ENCODE measurements at places on chromosomes 11 and 22.

DNA sequence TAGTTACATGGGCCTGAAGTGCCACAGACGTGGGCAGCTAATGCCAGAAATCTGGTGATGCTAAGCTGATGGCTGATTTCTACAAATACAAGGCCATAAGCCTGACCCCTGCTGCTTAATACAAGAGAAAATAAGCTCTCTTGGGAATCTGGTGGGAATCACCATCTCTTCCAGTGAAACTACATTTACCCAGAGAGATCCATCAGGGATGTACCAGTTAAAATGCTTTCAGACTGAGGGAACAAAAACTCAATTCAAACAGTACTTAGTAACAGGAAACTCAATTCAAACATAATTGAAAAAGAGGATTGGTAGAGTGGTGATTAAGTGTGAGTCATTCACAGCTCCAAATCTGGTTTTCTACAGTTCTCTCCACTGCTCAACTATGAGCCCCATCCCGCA lies 1.7 kb upstream of the CAVIN3 start:
- DNase-seq: no peak

- no peak for DNase-seq
Measured at GRCh38 chr11:59756845-59757244, 1.7 kb downstream of the STX3 start.

GRCh38 chr11:36460220-36460619 lies 49.9 kb downstream of the TRAF6 start:
- no peak for DNase-seq

- DNase-seq: no peak
Measured at GRCh38 chr11:132186699-132187098, 816.3 kb downstream of the NTM start.

- DNase-seq: no peak
Measured at GRCh38 chr11:86101941-86102407, 33.1 kb upstream of the PICALM start.

GRCh38 chr11:112453601-112454577 lies 193.2 kb upstream of the PLET1 start:
- peak; percentile 58 for DNase-seq

- no peak for DNase-seq
Measured at GRCh38 chr11:126072141-126072741, 9.6 kb upstream of the CDON start.

DNA sequence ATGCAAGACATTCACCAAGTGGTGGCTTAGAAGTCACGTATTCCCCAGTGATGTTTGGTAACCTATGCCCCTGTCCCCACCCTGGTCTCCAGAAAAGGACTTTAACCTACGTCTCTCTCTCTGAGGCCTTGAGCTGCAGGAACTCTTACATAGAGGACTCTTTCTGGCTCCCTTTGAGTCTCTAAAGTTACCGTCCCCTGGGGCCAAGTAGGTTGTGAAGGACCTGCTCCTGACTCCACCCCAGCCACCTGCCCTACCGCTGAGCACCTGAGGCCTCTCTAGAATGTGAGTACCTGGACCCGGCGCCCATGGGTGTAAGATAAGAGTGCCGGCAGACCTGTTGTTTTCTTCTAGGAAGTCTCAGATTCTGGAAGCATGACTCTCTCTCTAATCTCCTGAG lies 95.4 kb downstream of the TIMP3 start:
- DNase-seq: no peak

DNA sequence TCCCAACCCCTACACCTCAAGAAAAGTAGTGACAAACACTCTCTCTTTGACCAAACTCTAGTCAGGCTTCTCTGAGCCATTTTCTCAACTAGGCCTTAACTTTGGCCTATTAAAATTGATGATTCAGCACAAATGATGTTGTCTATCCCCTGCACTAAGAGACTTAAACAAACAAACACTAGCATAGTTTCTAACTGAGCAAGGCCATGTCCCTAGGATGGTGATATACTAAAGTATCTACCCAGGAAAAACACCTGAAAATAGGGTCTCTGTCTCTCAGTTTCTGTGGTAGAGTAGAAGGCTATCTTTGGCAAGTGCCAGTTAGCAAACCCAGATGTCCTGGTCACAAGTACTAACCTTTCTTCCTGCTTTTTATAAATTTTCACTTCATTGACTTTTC lies 219.7 kb upstream of the ANO3 start:
- no peak for DNase-seq

DNA sequence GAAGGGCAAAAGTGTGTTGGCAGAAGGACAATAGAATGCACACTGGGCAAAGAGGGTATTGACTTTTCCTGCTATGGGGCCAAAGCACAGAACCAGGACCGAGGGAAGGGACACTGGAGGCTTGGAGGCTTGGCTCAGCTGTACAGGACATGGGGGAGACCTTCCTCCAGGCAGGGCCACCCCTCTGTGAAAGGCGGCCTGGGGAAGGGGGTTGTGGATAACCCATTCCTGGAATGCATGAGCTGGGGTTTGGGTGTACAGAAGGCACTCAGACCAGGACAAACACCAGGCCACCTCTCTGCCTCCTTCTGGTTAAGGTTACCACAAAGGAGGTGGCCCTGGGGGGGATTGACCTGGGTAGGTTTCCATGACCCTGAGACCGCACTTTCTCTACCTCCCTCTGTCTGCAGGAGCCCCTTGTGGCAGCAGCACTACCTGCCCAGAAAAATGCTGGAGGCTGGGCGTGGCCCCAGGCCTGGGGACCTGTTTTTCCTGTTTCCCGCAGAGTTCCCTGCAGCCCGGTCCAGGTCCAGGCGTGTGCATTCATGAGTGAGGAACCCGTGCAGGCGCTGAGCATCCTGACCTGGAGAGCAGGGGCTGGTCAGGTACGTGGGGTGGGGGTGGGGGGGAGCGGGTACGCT lies 9.6 kb downstream of the P2RY2 start:
- peak; percentile 48 for DNase-seq

- DNase-seq: no peak
Measured at GRCh38 chr11:1480191-1480554, 6.4 kb downstream of the MOB2 start.

DNA sequence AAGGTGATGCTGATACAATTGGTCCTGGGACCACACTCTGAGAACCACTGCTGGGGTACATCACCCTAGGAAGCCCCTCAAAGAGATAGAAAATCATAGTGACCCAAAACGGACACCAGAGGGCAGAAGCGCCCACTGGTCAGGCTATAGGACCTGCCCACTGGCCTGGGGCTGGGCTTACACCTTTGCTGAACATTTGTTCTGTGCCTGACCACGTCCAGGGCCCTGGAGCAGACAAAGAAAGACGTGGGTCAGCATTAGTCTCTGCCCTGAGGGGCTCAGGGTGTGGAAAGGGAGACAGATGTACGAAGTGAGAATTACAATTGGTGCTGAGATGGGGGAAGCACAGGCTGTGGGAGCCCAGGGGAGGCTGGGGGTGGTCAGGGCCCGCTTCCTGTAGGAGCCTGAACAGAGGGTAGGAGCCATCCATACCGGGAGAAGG lies 14.4 kb upstream of the SERPINH1 start:
- DNase-seq: peak; percentile 65

- no peak for DNase-seq
Measured at GRCh38 chr22:23151827-23152226, 6.5 kb downstream of the RAB36 start.

DNA sequence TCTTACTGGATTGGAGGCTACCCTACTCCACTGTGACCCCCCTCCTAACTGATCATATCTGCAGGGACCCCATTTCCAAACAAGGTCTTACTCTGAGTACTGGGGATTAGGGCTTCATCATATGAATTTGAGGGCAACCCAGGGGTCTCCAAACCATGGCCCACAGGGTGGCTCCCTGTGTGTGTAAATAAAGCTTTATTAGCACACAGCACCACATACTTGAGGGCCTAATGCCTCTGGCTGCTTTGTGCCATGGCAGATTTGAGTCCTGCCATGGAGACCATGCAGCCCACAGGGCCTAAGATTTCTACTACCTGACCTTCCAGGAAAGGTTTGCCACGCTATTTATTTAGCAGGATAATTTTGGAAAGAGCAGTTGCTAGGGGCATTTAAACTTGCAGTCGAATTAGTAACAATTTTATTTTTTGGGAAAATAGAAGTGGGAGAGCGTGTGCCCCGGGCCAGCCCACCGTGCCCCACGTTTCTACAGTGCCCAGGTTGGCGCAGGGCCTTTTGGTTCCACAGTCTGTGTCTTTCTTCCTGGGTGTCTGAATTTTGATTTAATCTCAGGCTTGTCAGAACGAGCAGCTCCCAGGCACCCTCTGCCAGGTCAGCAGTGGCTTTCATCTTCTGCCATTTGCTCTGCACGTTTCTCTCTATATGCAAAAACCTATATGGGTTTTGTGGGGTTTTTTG lies 92.3 kb downstream of the KCNQ1 start:
- DNase-seq: no peak

GRCh38 chr22:26430600-26430999 lies 1.5 kb downstream of the ASPHD2 start:
- no peak for DNase-seq

DNA sequence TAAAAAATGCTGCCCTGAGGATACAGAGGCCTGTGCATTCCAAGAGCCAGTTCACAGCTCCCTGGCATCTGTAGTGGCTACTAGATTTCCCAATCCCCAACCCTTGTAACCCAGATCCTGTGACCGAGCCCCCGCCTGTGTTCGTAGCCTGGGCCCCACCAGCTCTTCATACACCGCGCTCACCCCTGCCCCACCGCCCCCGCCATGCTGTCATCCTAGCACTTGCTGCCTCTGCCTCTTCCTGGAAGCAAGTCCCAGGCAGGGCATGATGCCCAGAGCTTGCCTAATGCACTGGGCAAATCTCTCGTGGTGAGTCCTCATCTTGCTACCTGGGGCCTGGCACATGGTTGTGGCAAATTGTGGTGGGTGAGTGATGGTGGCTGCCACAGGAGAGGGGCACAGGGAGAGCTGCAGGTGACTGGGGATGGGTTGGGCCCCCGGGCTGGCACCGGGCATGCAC lies 7.1 kb downstream of the MGAT3 start:
- DNase-seq: peak; percentile 79

DNA sequence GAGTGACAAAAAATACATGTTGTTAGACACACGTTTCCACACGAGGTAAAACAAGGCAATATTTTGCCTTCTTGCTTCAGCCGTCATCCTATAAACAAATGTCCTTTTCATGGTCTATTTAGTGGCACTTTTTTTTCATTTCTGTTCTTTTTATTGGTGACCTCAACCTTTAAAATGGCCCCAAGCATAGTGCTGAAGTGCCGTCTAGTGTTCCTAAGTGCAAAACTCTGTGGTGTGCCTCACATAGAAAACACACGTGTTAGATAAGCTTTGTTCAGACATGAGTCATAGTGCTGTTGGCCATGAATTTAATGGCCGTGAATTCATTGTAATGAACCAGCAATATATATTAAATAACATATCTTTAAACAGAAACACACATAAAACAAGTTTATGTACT lies 15.6 kb downstream of the OVCH2 start:
- no peak for DNase-seq

DNA sequence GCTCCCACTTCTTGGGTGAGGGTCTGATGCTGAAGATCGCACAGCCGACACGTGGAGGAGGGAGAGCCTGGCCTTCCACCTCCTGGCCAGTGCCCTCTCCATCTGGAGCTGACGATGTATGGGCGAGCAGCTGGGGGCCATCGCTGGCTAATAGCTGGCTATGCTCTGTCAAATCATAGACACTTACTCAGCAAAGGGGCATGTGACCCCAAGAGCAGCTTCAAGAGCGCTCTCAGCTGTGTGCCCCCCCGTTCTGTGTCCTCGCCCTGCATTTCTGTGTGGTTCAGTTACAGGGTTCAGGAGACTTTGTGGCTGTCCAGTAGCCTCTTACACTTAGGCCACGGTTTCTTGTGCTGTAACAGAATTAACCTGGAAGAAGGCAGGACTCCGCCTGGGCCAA lies 26.4 kb downstream of the FBLN1 start:
- no peak for DNase-seq

DNA sequence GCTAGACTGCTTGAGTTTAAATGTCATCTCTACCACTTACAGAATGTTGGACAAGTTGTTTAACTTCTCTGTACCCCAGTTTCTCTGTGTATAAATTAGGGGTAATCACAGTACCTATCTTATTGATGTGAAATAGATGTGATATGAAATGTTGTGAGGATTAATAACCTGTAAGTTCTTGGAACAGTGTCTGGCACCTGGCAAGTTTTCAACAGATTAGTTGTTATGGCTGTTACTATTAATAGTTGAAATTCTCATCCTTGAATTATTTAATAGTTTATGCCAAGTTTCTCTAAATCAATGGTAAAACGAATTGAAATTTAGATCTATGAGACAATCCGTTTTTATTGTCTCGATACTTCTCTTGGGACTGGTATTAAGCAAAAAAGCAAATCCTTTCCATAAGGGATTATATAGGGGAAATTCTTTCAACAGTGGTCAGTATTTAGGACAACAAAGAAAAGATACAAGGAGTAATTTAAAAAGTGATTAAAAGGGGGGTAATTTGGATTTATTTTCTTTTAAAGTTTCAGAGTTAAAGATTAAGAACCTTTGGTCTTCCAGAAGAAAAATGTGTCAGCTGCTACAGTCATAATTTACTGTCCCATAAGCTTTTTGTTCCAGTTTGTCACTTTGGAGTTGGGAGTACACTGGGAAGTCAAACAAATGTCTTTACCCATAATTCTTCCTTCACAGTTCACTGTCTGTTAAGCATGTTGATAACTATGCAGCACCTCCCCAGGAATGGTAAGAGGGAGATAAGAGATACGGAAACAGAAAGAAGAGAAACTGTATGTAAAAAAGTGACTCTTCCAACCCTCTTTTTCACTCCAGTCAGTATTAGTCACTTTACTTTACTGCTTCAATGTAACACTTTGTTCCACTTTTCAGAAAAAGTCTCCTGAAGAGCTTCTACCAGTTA lies 13.2 kb downstream of the PDE3B start:
- no peak for DNase-seq

DNA sequence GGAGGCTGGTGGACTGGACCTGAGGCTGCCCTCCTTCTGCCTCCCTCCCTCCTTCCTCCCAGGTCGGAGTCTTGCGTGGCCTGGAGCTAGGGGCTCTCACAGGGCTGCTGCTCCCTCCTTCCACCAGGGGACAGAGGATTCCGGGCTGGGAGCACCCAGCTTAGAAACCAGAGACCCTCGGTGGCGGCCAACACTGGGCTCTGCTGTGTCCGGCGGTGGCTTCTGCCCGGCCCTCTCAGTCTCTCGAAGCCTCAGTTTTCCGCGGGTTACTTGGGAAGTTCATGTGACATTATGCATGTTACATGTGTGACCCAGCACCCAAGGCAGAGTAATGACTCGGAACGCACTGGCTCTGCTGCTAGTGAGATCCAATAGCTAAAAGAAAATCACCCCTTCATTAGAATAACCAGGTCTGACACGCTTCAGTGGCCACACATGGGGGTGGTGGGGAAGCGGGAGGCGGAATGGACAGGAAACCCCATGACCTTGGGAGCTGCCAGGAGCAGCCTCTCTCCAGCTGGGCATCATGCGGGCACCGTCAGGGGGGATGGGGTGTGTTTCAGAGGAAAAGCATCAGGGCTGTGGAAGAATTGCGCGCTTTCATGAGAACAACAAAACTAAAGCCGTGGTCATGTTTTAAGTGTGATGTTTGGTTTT lies 5.9 kb upstream of the MRGPRG start:
- DNase-seq: no peak

GRCh38 chr11:33692013-33692504 lies 8.6 kb downstream of the C11orf91 start:
- no peak for DNase-seq

GRCh38 chr22:40189997-40190396 lies 12.3 kb downstream of the TNRC6B start:
- no peak for DNase-seq

GRCh38 chr11:2428322-2428795 lies 16.0 kb downstream of the TRPM5 start:
- DNase-seq: peak; percentile 76
